ENCODE measurements at places on chromosomes 7 and 10.

GRCh38 chr10:679556-679955, 9.9 kb downstream of the DIP2C start:
- no peak for DNase-seq

DNA sequence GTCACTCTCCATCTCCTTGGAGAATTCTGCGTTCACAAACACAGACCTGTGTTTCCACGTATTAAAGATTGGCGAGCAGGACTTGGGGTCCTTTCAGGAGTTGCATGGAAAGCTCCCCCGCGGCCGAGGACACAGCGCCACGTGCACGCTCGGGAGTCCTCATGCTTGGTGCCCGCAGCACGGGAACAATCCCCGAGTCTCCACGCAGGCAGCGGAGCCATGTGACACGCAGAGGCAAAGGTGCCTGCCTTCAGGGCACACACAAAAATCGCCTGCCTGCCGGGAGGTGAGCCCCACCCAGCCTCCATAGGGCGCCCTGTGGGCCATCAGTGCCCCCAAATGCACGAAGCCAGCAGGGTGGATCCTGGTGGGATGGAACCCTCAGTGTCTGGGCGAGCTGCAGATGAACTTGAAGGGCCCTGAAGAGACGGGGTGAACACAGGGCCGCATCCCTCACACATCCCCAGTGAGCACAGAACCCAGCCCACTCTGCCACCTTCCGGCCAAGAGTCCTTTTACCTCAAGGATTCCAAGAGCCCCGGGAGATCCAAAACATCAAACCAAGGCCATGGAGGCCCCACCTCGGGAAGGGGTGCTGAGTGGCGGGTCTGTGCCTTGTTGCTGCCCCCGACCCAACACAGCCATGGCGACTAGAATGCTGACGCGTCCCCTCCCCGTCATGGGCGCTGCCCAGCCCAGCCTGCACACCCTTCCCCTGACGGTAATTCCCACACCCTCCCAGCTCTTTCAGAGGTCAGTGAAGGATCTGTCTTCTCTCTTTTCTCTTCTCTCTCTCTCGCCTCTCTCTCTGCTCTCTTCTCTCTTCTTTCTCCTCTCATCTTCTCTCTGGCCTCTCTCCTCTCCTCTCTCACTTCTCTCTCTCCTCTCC, 55.9 kb downstream of the CFAP46 start:
- no peak for DNase-seq

GRCh38 chr10:43203448-43204041, 63.3 kb downstream of the RASGEF1A start:
- no peak for DNase-seq

DNA sequence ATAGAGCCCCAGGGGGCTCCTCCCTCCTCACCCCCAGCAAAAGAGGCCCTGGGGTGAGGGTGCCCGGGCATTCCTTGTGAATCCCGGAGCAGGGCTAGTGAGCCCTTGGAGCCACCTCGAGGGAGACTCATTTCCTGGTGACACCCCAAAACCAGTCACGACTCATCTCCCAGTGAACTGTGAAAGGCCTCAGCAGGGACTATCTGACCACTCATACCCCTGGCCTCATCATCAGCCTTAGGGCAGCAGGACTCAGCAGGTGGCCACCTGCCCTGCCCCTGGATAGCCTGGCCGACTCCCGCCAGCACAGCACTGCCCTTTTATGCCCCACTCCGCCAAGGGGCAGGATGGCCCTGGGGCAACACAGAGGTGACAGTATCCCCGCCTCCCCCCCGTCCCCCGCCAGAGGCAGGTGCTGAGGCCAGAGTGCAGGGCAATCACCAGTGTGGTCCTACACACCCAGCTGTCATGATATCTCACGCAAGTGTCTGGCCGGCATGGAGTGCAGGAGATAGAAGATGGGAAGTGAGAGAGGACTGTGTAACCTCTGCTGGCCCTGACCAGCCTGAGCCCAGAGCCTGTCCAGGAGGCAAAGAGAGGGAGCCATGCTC, 3.2 kb downstream of the SNCG start:
- DNase-seq, result no peak

DNA sequence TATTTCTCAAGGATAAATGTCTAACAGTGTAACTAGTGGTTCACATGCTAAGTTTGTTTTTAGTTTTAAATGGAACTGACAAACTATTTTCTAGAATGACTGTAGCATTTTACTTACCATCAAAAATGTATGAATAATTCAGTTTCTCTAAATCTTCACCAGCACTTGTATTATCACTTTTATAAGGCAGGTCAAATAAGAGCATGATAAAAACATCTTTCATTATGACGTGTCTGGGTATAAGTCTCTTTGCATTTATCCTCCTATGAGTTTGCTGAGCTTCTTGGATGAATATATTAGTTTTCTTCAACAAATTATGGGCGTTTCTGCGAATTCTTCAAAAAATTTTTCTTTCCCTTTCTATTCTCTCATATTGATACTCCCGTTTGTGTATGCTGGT, 19.9 kb downstream of the ZNF33B start:
- no peak for DNase-seq

DNA sequence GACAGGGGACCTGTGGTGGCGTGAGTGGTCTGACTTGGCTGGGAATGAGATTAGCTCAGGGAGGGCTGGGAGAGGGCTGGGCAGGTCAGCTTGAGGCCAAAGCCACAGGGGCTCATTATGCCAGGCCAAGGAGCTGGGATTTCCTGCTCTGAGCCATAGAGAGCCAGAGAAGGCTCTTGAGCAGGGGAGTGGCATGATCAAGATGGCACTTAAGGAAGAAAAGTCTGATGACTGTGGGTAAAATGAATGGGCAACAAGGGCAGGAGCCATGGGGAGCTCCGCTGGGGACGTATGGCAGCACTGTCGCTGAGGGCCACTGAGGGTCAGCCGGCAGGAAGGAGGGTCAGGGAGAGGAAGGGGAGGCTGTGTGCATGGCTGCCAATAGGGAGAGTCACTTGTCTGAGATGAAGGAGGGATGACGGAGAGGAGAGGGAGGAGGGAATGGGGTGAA, 5.8 kb downstream of the ANTXRL start:
- no peak for DNase-seq

DNA sequence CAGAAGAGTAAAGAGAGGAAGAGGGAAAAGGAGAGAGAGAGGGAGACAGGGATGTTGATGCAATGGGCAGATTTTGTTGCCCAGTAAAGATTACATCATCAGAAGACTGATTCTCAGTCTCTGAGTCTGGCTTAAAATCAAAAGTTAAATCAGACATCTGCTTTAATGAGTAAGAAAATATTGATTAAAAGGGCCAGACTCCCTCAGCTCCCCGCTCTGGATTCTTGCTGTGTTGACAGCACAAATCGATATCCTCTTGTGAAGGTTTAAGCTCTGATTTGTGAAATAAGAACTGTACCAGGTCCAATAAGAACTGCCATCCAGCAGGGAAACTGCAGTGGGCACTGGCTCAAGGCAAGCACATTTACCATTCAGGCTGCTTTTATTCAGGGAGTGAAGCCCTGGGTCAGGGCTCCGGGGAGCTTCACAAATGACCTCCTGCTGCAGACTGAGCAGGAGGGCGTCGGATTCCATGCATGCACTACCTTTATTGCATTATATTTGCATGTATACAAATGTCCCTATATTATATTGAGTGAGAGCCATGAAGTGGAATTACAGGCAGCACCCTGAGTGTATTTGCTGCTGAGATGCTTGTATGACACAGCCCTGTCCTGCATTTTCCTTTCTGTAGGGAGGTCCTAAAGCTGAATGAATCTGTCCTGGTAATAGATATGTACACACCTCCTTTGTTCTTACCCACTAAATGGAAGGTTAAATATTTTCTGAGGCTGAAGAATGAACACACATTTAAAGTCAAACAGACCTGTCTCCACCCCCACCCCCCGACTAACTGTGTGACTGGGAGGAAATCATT, 401.5 kb downstream of the REEP3 start:
- DNase-seq, result no peak

- DNase-seq, result no peak
These were observed 4.8 kb downstream of the INHBA start for GRCh38 chr7:41698114-41698513.

DNA sequence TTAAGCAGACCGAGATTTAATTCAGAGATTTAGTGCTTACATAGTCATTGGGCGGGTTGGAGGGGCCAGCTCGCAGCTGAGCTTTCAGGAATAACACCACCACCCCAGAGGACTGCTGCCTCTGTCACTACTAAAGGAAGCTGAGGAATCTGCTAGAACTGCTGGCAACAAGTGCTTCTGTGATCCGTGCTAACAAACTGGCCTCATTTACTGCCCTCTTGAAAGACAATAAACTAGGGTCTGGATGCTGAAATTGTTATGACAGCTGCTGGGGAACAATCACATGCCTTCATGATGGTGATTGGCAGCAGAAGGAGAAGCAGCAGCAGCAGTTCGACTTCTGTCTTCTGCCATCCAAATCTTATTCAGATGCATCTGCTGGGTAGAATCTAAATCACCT, 285.5 kb upstream of the TAC1 start:
- no peak for DNase-seq

GRCh38 chr10:46293228-46293627, 6.4 kb downstream of the ANTXRL start:
- DNase-seq, result no peak

DNA sequence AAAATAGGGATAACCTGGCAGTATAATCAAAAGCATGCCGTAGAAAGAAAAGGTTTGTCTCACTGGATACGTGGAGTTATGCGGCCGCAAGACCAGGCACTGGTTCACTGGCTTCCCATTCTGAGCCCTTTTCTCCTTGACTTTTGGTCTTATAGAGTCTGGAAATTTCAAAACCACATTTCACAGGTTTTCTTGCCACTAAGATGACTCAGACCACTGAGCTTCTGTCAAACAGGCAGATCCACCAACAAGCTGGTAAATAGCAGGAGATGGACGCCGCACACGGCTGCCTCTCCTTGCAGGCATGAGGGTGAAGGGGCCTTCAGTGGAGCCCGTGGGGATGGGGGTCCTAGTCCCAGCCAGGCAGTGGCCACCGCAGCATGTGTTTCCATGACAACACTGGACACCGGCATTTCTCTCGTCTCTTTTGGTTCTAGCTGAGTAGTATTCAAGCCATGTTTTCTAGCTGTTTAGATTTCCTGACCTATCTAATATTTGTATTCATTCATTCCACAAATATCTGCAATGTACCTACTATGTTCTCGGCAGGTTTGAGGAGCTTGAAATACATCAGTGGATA, 55.5 kb downstream of the KLF6 start:
- DNase-seq, result no peak

- no peak for DNase-seq
These were observed 1002.8 kb upstream of the CELF2 start for GRCh38 chr10:10014846-10015245.

DNA sequence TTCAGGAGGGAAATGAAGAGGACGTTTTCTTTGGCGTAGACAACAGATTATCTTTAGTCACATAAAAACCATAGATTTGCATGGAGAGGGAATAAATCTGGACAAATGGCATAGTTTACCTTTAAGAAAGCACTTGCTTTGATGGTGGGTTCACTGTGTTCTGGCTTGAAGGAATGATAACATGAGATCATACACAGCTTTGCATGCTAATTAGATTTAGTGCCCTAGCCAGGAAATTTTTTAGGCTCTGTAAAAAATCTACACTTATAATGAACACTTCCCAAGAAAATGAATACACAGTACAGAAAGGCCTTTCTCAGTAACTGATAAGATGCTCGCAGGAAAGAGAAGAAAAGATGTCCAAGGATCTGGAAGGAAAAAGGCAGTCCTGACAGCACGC, 218.2 kb upstream of the AOAH start:
- DNase-seq, result no peak

- no peak for DNase-seq
These were observed 49.3 kb downstream of the DENND2A start for GRCh38 chr7:140591180-140591902.

GRCh38 chr7:30285536-30286284, 1.3 kb downstream of the ZNRF2 start:
- DNase-seq, result peak; percentile 36

- DNase-seq, result no peak
These were observed 38.6 kb downstream of the ZNRF2 start for GRCh38 chr7:30323006-30323355.

DNA sequence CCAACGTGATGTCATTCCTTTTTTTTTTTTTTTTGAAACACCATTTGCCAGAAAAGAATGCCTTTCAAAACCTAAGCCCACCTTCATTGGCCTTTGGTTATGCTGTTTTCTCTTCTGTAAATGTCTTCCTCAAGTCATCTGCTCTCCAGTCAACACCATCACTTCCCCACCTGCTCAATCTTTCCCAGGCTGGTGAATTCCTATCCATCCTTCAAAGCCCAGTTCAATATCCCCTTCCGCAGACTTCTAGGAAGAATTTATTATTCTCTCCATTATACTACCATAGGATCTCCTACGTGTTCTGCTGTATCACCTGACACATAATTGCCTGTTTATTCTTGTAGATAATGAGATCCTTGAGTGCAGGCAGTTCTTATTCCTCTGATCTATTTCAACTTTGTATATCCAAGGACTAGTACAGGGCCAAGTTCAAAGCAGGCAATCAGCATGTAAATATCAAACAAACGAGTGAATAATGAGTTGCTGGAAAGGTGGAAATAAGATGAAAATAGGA, 73.5 kb upstream of the PRR15 start:
- no peak for DNase-seq

GRCh38 chr10:4109469-4109868, 324.5 kb upstream of the KLF6 start:
- no peak for DNase-seq

DNA sequence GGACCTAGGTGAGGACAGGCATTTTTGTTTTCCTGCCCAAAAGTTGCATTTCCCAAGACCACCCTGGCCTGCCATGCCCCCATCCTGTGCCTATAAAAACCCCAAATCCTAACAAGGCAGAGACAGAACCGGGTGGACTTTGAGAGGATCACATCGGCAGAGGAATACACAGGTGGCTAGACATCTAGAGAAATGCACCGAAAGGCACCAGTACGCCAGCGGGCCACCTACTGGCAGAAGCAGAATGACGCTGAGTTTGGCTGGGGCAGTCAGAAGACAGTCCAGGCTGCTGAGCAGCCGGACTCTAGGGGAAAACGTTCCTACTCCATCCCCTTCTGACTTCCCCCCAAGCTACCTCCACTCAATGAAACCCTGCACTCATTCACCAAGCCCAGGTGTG, 2.8 kb downstream of the AKR1C4 start:
- no peak for DNase-seq

GRCh38 chr7:100867776-100868485, 744 bp downstream of the TRIP6 start:
- DNase-seq, result no peak

DNA sequence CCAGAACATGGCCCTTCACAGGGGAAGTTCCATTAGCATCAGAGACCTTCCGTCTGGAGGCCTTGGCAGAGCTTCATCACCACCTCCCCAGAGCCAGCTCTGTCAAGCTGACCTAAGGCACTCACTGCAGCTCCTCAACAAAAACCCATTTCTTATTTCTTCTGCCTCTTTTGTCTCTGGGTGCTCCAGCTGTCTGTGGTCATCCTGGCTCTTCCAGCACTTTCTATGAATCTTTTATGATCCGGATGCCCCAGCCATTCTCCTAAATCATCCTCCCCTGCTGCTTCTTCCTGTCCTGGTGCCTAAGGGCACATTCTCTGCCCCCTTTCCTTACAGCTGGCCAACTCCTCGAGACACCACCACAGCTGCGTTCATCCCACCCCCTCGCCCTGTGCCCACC, 171.7 kb upstream of the INSYN2A start:
- DNase-seq, result no peak

DNA sequence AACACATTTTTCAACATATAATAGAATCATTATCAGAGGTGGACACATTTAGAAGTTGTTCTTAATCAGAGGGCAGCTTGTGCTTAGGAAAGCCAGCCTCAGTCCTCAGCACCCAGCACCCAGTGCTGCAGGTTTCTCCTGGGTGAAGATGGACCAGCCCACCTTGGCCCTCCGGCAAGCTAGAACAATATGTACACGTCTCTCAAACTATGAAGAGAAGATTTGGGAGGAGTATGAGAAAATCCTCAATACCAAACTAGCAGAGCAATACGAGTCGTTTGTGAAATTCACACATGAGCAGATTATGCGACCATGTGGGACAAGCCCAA, 13.5 kb upstream of the RALA start:
- DNase-seq, result no peak

All from stimulated activated CD4-positive, alpha-beta T cell treated with anti-CD3 and anti-CD28 coated beads, Interleukin-1b, Interleukin-23, amount 100 ng/mL, for 4 hours (primary cell).